ENCODE measurements at places on chromosomes 7 and 10.

DNA sequence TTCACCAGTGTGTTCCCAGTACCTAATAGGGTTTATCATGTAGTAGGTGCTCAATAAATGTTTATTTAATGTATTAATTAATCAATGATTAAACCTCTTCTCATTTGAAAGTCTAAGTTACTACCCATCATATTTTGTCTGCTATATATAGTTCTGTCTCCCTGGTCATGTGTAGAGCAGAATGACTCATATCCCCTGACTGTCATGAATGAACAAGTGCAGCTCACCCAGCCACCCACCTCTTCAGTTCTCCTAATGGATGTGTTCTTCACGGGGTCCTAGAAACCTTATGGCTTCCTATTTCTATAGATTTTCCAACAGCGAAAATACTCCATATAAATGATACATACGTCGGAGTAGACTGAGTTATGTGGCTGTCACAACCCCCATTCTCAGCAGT is 64.5 kb downstream of the HIF1AN start:
- no peak for DNase-seq

GRCh38 chr7:98399890-98400541 is 874 bp downstream of the BAIAP2L1 start:
- no peak for DNase-seq

DNA sequence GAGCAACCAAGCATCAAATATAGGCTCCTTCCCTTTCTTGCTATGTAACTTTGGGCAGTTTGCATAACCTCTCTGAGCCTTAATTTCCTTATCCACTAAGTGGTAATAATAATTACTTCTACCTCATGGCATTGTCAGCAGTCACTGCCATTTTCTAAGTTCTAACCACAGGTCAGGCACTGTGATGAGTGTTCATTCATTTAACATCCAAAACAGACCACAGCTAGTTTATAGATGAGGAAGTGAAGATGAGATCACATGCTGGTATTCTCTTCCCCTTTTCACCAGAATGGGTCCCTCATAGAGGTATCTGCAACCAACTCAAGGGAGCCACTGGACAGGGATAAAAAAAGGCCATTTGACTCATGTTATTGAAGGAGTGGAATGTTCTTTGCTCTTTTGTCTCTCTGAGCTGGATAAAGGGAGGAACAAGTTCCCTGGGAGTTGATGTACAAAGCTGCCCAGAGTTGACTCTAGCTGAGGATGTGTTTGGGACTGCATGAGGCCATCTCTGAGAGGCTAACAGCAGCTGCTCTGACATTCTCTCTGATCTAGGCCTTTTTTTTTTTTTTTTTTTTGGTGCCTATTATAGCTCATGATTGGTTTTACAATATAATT is 65.0 kb downstream of the DNAJC12 start:
- no peak for DNase-seq

DNA sequence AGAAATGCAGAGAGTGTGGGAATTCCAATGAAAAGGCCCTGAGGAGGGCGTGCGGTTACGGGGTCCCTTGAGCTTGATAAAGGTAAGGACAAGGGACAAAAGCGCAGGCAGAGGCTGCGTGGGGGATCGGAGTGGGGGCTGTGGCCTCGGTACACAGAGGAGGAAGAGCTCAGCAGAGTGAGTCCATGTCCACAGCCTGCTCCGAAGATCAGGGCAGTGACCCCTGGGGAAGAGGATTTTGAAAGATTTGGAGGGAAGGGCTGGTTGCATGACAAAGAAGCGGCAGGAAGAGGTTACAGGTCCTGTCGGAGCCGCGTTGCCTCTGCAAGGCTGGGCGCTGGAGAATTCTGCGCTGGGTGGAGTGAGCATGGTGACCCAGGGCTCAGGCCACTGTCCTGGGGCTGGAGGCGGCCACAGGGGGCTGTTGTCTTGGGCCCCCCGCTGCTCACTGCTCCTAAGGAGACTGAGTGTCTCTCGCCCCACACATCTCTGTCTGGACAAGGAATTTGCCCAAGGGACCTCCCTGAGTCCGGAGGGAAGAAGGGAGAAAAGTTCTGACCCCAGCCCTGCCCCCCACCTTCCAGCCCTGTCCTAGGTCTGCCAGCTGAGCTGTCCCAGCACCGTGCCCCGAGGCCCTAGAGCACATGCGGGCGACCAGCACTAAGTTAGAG is 69.8 kb upstream of the INSIG1 start:
- DNase-seq: no peak

GRCh38 chr7:43454936-43455518 is 127.9 kb upstream of the STK17A start:
- no peak for DNase-seq

- no peak for DNase-seq
Measured at GRCh38 chr7:150450491-150451001, at the start of gene GIMAP8. Gene GIMAP8 (plus strand): TSS chr7:150450630. CDS start chr7:150466699, 16,069 bp downstream.

DNA sequence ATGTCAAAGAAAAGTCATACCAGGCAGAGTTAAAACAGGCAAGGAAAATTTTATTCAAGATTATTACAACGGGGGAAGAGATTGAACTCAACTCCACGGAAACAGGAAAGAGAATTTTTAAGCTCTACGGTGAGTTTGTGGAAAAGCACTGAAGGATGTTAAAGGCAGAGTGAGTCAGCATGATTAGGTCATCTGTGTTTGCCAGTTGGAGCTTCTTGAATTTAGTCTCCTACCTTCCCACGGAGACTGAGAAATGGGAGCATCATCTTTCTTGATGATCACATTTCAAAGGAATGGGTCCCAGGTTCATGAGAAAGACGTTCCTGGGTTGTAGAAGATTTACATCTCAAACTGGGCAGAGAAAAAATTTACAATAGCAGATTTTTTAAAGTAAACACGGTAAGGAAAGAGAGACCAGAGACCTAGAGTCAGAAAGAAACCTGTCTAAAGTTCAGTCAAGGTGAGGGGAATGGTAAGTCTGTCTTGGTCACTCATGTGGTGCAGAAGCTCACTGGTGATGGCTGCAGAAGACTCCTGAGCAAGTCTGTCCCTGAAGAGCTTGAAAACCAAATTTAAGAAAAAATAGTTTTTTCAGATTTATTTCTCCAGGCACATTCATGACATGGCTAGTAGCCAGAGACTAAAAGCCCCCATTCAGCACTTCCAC is 516.9 kb upstream of the LRRN3 start:
- DNase-seq: no peak

- no peak for DNase-seq
Measured at GRCh38 chr10:96638696-96639095, 51.9 kb upstream of the TM9SF3 start.

Data from NCI-H2029 treated with DMSO at 0.1 percent for 48 hours (cell line).